Stimulated activated CD8-positive, alpha-beta memory T cell treated with anti-CD3 and anti-CD28 coated beads, Interleukin-7, amount 100 ng/mL, for 4 hours (primary cell): ENCODE measurements at places on chromosomes 12 and 14.

DNA sequence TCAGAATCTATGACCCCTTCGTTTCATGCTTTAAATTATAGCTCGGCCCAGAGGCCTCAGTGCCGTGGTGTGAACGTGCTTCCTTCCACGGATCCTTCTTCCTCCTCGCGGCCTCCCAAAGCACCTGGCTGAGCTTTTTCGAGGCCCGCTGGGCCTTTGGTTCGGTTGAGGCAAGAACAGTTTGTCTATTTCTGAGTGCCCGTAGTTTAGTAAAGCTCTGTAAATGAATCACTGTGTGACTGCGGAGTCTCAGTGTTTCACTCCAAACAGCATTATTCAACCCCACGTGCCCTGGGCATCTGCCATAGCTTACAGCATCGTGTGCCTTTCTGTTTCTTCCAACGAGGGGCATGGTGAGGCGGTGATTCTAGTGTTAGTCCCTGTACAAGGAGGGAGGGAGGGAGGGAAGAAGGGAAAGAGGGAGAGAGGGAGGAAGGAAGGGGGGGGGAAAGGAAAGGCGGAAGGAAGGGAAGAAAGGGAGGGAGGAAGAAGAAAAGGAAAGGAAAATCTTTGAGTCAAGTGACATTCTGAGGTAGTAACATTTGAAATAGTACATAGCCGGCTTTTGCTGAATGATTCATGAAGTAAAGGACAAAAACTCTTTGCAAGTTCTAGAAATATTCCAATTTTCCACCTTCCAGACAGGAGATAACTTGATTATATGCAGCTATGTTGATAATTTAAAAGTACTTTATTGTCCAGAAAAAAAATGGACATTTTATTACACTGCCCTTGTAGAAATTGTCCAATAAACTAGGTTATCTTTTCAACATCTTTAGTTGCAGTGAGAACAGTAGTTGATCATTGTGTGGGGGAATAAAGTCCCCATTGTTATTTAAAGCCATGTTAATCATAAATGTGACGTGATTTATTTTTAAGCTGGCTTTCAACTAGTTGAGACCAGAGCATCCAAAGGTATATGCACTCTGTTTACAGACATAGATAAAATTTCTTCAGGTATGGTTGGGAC is 1.2 kb upstream of the TRIM9 start:
- no peak for DNase-seq

DNA sequence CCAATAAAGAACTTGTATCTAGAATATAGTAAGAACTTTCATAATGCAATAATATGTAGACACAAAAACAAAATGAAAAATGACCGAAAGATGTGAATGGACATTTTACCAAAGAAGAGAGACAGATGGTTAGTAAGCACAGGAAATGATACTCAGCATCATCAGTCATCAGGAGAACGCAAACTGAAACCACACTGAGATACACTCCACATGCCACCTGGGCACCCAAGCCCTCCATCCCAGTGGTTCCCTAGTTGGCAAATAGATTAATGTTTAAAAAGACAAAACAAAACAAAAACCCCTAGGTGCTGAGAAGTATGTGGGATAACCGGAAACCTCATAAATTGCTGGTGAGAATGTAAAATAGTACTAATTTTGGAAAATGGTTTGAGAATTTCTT is 26.8 kb upstream of the VPS33A start:
- no peak for DNase-seq

DNA sequence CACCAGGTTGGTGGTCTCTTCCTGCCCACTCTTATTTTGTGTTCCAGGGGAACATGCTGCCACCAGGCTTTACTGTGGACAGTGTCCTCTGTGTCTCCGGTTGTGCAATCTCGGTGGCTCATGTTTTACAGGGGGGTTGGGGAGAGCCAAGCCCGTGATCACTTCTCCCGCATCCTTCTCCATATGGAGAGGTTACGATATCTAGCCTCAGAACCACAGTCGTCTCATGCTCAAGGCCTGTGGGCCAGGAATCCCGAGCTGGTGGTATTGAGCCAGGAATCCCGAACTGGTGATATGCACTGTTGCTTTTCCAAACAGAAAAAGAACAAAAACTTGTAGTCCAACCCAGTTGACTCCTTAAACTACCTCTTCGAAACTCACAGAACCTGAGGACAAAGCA is 37.0 kb upstream of the INF2 start:
- no peak for DNase-seq

DNA sequence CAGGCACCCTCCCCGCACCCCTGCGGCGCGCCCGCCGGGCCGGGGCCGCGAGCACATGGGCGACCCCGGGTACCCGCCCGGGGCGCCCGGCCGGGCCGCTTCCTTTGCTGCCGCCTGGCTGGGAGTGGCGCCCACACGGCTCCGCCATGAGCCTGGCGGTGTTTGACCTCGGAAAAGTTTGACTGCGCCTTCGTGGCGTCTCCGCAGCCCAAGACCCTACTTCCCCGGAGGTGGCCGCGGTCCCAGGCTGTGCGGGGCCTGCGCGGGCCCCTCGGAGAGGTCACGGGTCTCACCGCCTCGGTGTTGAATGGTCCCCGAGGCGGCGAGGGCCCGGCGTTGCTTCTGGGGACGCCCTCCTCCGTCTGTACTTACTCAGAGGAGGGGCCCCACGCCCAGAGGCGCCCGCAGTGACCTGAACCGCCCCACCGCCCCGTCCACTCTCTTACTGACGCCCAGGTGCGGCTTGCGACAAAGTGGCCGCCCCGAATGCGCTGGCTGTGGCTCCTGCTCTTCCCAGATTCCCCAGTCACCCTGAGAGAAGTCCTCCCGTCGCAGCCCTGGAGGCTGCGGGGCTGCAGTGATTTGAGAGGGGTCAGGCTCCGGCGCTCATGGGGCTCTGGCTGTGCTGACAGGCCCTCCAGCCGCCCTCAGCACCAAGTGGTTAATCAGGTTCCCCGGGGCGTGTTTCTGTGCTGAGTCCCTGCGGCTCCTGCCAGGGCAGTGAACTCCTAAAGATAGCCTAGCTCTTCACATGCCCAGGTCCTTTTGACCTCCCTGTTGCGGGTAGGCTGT is 5.8 kb downstream of the KMT5A start:
- no peak for DNase-seq

DNA sequence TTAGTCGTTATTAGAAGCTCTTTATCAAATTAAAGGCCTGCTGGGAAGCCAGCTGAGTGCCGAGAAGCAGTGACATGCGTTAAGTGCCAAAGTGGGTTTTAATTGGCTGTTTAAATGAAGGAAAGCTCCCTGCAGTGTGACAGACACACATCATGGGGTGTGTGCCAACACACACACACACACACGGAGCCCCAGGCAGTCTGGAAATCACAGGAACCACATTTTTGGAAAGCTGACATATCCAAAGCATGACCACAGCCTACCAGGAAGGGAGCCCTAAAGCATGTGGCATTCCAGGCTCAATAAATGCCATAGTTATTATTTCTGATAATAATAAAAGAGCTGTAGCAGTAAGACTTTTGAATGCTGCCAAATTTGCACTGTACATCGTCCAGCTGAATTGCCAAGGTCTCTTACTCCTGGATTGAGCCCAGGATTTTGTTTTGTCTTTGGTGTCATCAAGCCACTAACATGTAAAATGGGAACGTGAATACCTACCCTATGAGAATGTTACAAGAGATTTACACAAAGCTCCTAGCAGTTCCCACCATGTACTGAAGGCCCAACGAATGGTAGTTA is 135.1 kb downstream of the TMEM30B start:
- no peak for DNase-seq
